Activated CD8-positive, alpha-beta memory T cell treated with anti-CD3 and anti-CD28 coated beads for 48 hours (primary cell): ENCODE measurements at places on chromosomes 11 and 22.

DNA sequence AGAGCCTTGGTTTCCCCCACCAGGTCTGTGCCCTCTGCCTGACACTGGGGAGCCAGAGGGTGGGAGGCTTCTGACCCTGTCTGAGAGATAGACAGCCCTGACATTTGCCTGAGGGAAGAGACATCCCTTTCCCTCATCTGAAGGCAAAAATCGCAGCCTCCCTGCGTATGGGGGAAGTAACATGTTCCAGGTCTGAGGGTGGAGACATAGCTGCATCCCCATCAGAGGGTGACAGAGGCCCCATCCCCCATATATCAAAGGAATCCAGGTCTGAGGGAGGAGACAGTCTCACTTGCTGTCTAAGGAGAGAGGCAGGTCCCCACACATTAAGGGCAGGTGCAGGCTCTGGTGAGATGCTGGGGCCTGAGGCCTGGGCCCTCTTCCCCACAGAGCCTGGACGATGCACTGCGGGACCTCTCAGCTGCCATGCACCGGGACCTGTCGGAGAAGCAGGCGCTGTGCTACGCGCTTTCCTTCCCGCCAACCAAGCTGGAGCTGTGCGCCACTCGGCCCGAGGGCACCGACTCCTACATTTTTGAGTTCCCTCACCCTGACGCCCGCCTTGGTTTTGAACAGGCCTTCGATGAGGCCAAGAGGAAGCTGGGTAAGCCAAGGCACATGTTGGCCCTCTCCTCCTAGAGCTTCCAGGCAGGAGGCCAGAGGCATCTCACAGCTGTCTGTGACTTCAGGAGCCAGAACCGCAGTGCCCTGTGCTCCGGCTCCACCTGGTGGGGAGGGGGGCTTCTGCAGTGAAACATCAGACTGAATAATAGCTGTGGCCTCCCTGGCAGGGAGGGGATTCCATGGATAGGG, 16.1 kb upstream of the RELT start:
- no peak for DNase-seq

DNA sequence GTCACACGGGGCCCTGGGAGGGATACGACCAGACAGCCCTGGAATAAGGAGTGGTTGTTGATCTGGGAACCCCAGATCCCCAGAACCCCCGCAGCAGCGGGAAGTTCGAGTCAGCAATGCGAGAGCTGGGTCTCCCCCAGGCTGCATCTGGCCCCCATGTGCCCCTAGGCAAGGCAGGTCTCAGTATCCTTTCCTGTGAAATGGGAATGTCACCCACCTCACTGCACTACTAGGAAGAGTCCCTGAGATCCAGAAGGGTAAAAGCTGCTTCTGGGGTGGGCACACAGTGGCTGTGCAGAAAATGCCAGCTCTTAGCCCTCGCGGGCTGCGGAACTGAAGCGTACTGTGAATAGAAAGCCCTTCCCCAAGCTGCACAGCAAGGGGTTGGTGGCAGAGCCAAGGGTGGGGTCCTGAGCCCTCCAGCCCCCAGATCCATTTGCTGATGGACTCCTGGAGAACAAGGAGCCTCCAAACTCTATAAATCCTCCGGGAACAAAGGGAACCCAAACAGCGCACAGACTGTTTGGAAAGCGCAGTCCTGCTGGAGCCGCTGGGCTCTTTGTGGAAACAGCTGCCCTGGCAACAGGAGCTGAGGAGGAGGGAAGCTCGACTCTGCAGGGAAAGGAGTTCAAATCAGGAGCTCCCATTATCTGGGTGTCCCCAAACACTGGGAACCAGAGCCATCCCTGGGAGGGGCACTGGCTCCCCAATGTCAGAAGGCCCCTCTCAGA, 68.2 kb upstream of the SHISAL1 start:
- no peak for DNase-seq

DNA sequence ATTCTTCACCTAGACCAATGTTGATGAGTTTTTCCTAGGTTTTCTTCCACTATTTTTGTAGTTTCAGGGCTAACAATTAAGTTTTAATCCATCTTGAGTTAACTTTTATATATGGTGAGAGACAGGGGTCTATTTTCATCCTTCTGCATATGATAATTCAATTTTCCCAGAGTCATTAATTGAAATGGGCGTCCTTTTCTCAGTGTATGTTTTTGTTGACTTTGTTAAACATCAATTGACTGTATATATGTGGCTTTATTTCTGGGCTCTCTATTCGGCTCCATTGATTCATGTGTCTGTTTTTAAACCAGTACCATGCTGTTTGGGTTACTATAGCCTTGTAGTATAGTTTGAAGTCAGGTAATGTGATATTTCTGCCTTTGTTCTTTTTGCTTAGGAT, 282.1 kb downstream of the INSC start:
- no peak for DNase-seq

DNA sequence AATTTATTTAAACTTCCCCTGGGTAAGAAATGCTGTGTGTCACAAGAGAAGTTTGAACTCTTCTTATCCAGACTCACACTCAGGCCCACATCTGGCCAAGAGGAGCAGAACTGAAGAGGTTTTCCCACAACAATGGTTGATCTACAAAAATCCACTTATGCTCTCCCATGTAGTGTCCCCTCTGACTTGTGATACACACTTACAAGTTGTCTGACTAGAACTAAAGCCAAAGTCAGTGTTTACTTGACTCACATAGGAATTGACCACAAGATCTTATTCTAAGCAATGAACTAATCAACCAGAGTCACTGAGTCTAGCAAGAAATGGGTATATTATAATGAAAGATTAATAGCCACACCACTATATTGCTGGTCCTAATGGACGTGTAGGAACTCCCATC, 133.0 kb downstream of the ATG16L2 start:
- no peak for DNase-seq

GRCh38 chr22:48340727-48341709, 1486.7 kb downstream of the BRD1 start:
- DNase-seq, result no peak

DNA sequence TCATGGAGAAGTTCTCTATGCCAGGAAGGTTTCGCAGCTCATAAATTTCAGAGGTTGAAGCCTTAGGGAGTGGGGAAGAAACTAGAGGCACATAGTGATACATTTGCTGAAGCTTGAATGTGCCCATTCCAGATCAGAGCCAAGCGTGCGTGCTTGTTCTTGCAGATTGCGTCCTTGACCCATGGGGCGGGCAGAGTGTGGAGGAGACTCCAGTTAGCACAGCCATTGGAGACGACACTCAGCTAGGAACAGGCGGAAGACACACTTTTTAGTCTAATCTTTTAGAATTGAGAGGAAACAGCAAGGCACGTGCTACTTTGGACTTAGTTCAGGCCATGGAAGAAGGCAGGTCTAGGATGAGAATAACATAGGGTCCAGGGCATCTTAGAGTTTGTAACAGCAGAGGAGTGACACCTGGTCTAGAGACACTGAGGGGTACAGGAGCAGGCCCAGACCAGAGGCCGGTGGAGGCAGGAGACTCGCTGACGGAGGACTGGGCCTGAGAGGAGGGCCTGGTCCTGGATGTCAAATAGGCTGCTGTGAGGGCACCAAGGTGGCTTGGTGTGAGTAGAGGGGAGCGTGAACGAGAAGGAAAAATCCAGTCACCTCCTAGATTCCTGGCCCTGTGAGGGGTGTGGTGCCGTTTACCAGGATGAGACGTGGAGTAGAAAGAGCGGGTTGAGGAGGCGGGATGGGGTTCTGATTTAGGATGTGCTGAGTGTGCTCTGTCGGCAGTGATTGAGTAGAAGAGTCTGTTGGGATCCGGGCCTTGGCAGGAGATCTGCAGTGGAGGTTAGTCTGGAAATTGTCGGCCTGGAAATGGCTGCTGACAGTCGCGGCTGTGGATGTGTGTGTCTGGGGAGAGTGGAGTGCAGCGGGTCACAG, 154.7 kb downstream of the TBC1D22A start:
- no peak for DNase-seq

GRCh38 chr11:11407763-11408084, 54.7 kb upstream of the CSNK2A3 start:
- no peak for DNase-seq

- DNase-seq, result no peak
These were observed 148.5 kb upstream of the SESN3 start for GRCh38 chr11:95379479-95379878.

GRCh38 chr22:24059793-24060192, 48.7 kb downstream of the CABIN1 start:
- no peak for DNase-seq

DNA sequence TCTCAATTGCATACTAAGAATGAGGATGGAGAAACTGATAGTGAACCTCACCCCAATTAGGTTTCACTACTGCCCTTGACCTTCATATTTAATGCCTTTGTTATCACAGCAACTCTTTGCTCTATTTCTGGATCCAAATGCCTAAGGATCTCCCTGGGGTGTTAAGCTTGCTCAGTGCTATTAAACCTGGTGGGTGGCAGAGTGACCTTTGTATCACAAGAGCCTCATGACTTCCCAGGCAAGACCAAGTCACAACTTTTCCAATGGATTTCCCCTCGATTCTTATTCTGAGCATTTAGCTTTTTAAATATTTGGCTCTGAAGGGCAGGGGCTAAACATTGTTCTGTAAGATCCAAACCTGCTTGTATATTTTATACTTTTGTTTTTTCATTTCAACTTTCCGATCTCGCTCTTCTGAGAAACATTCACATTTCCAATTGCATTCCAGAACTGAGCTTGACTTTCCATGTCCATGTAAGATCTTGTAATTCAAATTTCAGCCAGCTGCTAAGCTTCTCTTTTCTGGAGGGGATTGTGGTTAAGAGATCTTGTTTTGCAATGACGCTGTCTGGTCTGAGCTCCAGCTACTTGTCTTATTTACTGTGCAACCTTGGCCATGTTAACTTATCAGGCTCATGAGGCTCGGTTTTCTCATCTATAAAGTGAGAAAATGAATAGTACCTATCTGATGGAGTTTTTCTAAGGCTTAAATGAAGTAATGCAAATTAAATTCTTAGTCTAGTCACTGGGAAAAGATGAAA, 6.4 kb upstream of the EHF start:
- DNase-seq, result no peak

- DNase-seq, result no peak
These were observed 57.9 kb downstream of the NOX4 start for GRCh38 chr11:89433278-89433677.

DNA sequence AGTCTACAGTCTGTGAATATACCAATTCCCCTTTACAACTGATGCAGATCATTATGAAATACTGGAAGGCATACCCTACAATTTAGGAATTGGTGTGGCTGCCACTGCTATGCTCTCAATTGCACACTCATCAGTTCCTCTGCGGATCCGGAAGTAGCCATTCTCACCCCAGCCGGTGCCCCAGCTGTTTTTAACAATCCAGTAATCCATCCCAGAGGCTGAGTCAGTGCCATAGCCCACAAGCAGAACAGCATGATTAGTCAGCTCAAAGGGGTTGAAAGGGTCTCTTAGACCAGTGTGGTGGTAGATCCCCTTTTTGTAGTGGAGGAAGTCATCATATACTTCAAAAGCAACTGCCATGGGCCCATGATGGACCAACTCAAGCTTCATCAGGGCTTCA, 43.6 kb downstream of the CTSC start:
- DNase-seq, result no peak

DNA sequence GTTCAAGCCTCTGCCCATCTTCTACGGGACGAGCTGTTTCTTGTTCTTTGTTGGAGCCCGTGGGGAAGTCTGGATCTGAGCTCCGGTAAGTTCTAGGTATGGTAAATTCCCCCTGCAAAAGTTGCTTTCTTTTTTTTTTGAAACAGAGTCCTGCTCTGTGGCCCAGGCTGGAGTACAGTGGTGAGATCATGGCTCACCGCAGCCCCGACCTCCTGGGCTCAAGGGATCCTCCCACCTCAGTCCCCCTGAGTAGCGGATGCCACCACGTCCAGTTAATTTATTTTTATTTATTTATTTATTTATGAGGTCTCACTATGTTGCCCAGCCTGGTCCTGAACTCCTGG, 35.5 kb upstream of the MOB2 start:
- DNase-seq, result no peak

DNA sequence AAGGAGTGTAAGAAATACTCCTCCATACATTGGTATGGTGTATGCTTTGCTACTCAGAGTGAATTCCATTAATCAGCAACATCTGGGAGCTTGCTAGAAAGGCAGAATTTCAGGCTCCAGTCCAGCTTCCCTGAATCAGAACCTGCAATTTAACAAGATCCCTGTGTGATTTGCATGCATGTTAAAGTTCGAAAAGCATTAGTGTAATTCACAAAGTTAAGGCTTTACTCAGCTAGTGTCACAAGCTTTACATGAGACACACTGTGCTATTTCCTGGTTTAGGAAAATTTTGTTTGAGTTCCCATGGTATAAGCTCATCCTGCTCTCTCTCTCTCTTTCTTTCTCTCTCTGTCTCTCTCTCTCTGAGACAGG, 37.0 kb upstream of the HEPHL1 start:
- DNase-seq, result no peak

DNA sequence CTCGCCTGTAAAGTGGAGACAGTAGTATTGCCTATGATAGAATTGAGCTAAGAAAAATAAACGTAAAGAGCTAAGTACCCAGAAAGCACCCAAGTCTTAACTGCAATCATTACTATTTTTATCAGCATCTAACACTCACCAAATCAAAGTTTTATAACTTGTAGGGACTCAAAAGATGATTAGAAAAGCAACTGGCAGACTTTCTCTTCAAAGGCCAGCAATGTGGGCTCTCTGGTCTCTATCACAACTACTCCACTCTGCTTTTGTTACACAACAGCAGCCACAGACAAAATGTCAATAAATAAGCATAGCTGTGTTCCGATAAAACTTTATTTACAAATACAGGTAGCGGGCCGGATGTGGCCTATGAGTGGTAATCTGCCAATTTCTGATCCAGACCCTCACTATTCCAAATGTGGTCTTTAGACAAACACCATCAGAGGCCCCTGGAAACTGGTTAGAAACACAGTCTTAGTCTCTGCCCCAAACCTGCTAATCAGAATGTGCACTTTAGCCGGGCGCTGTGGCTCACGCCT, 8.2 kb downstream of the TPST2 start:
- no peak for DNase-seq

- no peak for DNase-seq
These were observed at the start of gene P2RX3 for GRCh38 chr11:57338142-57338541. Gene P2RX3 (plus strand): TSS chr11:57338352. CDS start chr11:57338551, 199 bp downstream.
